ENCODE measurements at places on chromosomes 2 and 18.

DNA sequence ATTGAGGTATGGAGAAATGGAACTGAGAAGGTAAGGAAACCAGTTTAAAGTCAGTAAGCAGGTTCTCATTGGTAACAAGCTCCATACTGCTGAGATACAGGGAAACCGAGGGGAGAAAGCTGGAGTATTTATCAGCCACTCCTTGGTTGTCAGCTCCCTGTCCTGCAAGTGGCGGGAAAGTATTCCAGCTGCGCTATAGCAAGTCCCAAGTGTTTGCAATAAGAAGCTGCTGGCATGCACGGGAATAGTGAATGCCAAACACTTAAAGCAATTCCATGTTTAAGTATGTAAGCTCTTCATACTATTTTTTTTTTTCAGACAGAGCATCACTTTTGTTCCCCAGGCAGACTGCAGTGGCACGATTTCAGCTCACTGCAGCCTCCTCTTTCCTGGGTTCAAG is 1601.1 kb downstream of the SUCLG1 start:
- DNase-seq = no peak

GRCh38 chr2:27838502-27838901 is 51.7 kb downstream of the RBKS start:
- DNase-seq = no peak

DNA sequence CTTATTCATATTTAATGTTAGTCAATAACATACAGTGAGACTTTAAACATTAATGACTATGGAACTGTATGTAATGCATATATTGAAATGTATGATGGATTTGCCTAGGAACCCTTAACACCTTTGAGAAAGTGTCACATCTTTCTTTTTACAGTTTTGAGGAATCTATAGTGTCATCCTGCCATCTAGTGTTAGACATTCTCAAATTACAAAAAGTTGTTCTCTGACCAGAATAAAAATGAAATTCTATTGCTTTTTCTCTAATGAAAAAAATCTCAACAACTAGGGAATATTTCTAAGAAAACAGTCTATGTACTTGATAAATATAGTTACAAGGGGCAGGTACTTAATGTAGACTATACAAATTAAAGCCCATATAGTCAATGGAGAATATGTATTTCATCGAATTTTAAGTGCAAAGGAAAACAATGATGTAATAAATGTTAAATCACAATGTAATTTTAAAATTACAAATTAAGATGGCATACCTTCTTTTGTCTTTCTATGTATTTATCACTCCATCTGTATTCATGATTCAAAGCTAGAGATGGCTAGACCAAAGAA is 5.1 kb upstream of the CALCRL start:
- no peak for DNase-seq

DNA sequence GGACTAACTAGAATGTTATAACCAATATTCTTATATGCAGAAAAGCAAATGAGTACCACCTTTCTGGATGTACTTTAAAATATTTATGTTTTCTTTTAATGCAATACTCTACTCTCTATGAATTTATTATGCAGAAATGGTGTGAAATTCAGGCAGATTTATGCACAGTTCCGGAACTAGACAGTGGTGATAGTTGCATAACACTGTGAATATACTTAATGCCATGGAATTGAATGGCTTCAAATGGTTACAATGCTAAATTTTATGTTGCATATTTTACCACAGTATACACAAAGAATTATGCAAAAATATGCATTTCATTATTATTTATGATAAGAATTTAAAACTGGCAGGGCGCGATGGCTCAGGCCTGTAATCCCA is 287.8 kb upstream of the FN1 start:
- DNase-seq = no peak

DNA sequence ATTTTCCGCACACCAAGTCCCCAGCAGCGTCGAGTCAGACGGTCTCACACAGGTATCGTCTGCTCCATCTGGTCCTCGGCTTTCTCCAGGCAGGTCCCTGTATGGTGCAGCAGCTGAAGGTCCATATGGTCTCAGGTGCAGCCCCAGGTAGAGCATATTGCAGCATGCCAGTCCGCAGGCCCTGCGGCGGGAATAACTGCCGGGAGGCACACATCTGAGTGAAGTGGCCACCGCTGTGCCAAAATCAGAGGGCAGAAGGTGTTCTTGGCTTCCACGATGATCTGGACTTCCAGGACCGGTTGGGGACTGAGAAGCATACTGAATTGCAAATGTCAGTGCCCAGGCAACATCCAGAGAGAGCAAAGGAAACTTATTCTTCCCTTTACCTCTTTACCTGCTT is 320.3 kb downstream of the RNF144A start:
- no peak for DNase-seq

- DNase-seq = no peak
Measured at GRCh38 chr2:162963156-162963555, 124.6 kb upstream of the KCNH7 start.

Measured in putamen (tissue), 1 donor.